ENCODE measurements at places on chromosomes 12 and 14. TPM values are rescaled to one million over a fixed set of nuclear protein-coding genes. Genes with fewer than 3 reads are reported as not detected.

WNT1 gene
- total RNA-seq, result not detected

KRT79 gene
- not detected for total RNA-seq

SPPL3 gene
- 22.3 TPM for total RNA-seq

PLEKHD1 gene
- total RNA-seq, result 0.41 TPM
